ENCODE measurements at places on chromosomes 13 and 19.
A peak's percentile ranks its signal among the peaks of the same experiment; 100 is the strongest.

- no peak for DNase-seq
Measured at GRCh38 chr19:2021453-2022140, 6.1 kb upstream of the BTBD2 start.

- no peak for DNase-seq
Measured at GRCh38 chr19:55324662-55325061, 479 bp downstream of the TMEM150B start.

DNA sequence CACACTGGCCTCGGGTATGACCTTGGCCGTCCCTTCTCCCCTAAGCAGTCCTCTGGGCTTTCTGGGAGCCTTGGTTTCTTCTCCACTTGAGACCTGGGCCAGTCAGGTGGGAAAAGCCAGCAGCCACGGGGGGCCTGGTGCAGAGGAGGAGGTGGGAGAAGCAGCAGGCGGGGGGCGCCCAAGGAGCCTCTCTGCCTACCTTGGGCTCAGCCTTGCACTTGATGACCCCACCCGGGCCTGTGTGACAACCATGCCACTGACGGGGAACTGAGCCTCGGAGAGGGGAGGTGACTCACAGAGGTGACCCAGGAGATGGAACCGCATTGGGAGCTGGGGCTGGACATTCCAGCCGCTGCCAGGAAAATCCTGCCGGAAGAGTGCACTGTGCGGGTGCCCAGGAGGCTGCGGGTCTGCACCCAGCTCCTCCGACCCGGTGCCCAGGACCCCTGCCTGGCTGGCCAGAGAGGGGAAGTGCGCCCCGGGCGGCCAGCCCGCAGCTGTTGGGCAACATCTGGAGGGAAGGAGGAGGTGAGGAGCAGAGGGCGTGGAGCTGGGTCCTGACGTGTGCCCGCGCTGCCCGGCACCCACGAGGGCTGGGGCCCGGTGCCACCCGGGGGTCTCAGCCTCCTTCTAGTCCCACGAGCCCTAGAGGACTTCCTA is 23.4 kb upstream of the SLC7A10 start:
- DNase-seq, result no peak

DNA sequence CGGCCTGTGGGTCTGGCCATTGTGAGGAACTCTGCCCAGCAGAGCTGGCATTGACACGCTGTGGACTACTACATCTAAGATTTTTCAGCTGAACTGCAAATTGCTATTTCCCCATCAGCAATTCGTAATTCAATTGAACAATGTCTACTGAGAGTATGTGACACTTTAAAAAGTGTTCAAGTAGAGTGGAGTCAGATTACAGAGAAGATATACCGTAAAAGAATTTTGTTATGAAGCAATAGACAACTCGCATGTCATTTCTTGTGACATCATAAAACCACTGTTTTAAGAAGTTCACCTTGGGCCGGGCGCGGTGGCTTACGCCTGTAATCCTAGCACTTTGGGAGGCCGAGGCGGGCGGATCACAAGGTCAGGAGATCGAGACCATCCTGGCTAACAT is 32.5 kb upstream of the C1QTNF9 start:
- DNase-seq, result no peak

- no peak for DNase-seq
Measured at GRCh38 chr19:56942756-56943155, 102.2 kb upstream of the PEG3 start.

DNA sequence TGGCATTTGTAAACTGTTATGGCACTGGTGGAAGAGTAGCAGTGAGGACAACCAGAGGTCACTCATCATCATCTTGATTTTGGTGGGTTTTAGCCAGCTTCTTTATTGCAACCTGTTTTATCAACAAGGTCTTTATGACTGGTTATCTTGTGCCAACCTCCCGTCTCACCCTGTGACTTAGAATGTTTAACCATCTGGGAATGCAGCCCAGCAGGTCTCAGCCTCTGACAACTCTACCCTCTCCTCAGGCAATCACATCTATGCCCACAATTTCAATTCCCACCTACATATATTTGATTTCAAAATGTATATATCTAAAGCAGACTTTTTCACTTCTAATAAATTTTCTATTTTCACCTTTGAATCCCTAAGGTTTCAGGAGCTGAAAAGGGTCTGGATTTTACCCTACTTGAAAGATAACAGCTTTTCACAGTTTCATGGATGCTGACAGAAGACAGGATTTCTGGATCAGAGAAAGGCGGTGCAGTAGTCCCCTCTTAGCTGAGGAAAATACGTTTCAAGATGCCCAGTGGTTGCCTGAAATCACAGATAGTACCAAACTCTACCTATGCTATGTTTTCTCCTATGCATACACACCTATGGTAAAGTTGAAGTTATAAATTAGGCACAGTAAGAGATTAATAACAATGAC is 1171.8 kb downstream of the DIAPH3 start:
- DNase-seq, result no peak

- no peak for DNase-seq
Measured at GRCh38 chr13:40552895-40553294, 113.5 kb downstream of the FOXO1 start.

- DNase-seq, result no peak
Measured at GRCh38 chr19:42471554-42472249, 29.0 kb upstream of the CXCL17 start.

- no peak for DNase-seq
Measured at GRCh38 chr19:55640577-55641425, at the start of gene ZNF580. ZNF580 (plus strand) TSS chr19:55641002; CDS start chr19:55642509, 1,507 bp downstream.

DNA sequence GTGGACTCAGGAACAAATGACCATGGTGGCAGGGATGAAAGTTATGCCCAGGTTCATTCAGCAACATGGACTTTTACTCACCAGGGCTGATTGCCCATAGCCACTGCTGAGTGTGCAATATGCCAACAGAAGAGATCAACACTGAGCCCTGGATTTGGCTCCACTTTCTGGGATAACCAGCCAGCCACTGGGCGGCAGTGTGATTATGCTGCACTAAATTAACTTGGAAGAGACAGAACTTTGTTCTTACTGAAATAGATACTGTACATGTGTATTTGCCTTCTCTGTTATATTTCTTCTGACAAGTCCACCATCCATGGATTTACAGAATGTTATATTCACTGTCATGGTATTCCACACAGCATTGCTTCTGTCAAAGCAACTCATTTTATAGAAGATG is 257.4 kb downstream of the TDRD3 start:
- no peak for DNase-seq

DNA sequence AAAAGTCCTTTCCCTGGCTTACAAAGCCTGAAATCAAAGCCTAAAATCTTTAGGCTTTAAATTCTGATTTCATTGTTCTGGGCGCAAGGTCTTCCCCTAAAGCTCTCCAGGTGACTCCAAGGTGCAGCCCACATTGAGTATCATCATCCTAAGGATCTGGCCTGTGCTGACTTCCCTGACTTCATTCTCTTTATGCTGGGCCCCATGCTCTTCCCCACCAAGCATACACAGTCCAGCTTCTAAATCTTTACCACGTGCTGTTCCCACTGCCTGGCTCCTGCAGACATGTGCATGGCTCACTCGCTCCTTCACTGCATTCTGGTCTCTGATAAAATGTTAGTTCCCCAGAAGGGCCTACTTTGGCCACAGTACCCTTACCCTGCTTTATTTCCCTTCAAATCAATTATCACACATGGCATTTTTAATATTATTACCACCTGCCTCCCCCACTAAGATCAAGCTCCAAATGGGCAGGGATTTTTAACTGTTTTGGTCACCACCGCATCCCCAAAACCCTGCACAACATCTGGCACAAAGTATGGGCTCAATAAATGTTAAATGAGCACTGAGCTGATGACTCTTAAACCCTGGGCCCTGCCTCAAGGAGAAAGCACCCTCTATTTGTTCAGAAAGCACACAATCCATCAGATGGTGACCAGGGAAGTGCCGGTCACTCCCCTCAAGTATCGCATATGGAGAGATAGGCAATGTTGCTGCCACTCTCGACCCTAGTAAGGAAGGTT is 3.3 kb downstream of the FBL start:
- DNase-seq, result no peak

DNA sequence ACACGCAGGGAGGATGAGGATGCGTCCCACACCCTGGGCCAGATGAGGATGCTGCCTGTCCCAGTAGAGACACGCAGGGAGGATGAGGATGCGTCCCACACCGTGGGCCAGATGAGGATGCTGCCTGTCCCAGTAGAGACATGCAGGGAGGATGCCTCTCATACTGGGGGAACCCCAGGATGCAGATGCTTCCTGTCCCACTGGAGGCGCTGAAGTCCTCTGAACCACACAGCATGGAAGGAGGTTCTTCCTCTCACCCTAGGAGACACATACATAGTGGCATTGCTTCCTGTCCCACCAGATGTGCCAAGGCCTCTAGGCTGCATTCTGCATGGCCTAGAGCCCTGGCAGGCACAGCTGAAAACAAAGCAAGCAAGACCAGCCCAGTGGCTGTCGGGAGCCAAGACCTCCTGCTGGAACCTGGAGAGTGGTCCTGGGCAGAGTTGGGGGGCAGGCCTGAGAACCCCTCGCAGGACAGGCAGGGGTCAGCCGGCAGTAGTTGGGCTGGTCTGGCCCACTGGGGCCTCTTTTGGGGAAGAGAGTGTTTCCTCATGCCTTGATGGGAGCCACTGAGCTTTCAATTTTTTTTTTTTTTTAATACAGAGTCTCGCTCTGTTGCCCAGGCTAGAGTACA is 4.3 kb downstream of the HPN start:
- no peak for DNase-seq

DNA sequence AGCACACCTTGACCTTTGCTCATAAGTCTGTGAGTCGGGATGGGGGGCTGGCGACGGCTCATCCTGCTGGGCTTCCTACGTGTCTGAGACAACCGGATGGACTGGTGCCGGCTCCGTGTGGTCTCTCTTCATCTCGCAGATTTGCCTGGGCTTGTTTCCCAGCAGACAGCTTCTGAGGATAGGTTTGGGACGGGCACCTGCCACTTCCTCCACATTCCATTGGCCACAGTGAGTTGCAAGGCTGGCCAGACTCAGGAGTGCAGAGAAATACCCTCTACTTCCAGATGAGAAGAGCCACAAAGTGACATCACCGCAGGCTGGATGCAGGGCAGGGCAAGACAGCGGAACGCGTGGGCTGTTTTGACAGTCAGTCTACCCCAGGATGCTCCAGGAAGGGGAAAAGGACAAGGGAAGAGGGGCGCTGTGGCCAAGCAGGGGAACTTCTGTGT is 48.1 kb downstream of the IRS2 start:
- no peak for DNase-seq

DNA sequence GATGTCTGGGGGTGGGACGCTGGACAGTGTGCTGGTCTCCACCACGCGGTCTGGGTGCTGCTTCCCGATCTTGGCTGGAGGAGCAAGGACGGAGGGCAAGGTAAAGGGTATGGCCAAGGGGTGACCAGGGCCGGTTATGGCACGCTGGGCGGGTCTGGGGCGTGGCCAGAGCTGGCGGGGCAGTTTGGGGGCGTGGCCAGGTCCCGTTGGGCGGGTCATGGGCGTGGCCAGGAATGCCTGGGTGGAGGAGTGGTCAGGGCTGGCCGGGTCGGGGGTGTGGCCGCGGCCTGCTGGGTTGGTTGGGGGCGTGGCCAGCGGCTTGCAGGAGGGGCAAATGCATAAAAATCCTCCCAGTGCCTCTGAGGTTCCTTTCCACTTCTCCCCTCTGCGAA is 19.2 kb downstream of the GPX4 start:
- no peak for DNase-seq

GRCh38 chr13:48156466-48156865 is 61.6 kb upstream of the MED4 start:
- DNase-seq, result peak; percentile 60

DNA sequence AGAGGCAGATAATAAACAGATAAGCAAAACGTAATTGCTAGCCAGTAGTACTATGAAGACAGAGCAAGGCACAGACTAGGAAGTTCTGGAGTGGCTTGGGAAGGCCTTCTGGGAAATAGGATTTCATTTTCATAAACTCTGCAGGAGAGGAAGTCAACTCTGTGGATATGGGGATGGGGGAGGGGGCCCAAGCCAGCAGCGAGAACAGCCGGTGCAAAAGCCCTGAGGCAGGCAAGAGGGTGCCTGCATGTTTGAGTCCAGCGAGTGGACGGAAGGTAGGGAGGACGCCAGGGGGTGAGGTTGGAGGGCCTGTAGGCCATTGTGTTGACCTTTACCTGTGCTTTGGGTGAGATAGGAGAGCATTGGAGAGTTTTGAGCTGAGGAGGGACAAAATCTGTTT is 9.0 kb upstream of the ASF1B start:
- DNase-seq, result no peak

DNA sequence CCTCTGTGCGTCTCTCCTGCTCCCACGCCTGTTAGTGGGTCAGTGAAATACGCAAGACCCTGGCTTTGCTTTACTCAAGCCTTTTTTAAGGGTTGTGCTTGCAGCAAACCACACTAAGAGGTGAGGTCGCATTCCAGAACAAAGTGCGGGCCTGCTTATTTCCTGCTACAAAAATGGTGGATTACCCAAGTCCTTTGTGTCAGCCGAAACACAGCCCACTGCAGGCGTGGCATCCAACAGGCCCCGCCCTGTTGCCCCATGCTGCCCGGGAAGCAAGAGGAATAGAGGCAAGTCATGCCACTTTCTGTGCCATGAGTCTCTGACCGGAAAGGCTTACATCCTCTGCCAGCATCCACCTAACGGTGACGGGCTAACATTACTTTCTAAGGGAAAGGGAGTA is 7.7 kb upstream of the IRS2 start:
- no peak for DNase-seq

DNA sequence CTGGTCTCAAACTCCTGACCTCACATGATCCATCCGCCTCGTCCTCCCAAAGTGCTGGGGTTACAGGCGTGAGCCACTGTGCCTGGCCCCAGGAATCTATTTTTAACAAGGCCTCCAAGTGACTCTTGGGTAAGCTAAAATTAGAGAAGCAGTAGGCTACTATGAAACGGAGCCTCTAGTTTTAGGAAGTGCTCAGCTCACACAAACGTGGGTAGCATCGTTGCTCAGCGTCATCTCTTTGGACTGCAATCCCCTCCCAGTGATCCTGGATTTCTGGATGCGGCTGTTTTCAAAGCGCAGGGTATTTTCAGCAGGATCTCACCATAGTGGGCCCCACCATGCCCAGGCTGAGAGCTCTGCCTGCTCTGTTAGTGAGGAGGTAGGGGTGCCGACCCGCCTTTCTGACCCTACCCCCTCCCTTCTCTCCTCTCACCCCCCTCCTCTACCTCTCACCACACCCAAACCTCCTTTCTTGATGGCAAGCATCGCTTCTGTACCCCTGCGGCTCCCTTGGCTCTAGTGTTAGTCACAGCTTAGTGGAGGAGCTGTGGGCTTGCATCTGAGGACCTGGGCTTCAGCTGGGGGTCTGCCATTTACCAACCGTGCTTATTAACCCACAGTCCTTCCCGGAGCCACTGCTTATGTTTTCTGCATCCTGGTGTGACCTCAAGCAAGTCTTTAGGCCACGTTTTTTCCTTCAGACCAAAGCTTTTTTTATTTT is 34.2 kb downstream of the GJA3 start:
- DNase-seq, result no peak

DNA sequence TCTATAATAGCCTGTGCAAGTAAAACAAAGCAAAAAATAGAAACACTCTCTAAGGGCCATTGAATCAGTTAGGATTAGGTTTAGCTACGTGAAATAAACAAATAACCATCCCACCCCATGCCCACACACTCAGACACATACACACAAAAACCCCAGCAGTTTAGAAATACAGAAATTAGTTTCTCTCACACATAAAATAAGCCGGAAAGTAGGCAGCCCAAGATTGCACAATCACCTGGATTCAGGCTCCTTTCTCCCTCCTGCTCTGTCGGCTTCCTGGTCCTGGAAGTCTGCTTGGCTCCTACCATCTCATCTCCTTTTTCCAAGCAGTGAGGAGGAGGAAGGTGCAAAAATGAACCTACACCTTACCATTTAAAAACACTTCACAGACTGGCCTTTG is 22.6 kb upstream of the USP12 start:
- no peak for DNase-seq

- no peak for DNase-seq
Measured at GRCh38 chr13:109941221-109941620, 154.8 kb upstream of the IRS2 start.

GRCh38 chr19:27671876-27672275 is 1541.1 kb downstream of the UQCRFS1 start:
- no peak for DNase-seq
